Right lung (tissue), 10 donors: ENCODE measurements at places on chromosomes 4 and X. TPM values are rescaled to one million over a fixed set of nuclear protein-coding genes. Genes with fewer than 3 reads are reported as not detected.

MAGEB3 gene
- polyA plus RNA-seq: not detected

GRCh38 chr4:15992167-15992485 lies 29.2 kb upstream of the FGFBP2 start:
- DNase-seq: no peak

LDB2 gene
- polyA plus RNA-seq: 72.5 TPM

DNA sequence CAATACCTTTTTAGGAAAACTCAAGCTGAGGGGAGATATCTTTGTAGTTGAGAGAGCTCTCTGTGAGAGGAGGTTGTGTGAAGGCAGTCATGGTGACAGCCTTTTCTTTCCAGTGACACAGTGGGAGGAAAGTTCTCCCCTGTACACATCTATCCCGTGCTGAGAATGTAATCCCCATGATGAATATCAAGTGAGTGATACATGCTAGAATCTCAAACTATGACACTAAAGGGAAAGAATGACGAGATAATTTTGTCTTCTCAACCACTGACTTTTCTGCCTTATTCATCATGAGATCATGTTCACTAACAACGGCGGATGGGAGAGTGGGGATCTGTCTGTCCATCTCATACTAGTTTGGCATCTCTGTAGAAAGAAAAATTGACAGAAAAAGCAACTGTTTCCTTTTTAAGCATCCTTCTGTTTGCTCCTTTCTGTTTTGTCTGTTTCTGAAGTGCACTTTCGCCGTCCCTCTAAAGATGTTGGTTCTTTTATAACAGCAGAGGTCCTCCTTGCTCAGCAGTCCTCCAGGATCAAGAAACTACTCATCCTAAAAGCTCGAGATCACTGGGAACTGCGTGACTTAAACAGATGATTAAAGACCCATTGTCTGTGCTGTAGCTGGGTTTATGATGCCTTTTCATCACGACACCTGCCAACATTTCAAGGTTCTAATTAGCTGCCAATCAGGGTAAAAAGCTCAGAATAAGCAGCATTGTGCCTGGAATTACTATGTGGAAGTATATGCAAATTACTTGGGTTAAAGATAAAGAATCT lies 137.6 kb downstream of the DCK start:
- no peak for DNase-seq

DNA sequence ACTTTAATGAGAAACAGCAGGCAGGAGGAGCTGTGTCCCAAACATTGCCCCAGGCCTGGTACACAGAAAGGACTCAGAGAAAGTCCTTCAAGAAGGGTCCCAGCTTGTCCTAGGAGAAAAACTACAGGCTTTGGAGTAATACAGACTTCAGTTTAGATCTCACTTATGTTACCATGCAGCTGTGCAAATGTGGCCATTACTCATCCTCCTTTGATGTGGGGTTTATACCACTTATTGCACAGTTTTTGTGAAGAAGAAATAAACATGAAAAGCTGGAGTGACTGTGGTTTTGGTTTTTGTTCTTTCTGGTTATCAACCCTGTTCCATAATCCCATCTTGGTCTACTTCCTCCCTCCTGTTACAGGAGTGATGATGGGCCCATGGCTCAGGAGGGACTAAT lies 8.1 kb upstream of the CYTL1 start:
- DNase-seq: no peak

CENPC gene
- polyA plus RNA-seq: 37.7 TPM

DCAF8L2 gene
- not detected for polyA plus RNA-seq

- DNase-seq: peak; percentile 71
Observed at GRCh38 chr4:80475798-80476197, 140.3 kb downstream of the CFAP299 start.

DNA sequence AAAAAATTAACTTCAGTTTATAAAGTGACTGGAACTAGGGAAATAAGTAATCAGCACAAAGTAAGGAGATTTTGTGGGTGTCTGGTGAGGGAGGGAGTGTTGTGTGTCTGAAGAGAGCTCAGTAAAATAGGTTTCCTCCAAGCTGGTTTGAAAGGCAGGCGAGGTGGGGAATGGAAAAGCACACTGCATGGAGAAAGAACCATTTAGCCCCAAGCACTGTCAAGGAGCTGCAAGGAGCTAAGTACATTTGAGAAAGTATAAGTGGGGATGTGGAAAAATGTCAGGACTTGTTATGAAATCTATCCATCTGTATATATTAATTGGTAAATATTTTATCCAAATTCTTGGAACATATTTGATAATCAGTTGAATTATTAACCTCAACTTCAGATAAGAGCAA lies 956 bp downstream of the C4orf51 start:
- no peak for DNase-seq

NUDT10 gene
- polyA plus RNA-seq: 4.6 TPM

DNA sequence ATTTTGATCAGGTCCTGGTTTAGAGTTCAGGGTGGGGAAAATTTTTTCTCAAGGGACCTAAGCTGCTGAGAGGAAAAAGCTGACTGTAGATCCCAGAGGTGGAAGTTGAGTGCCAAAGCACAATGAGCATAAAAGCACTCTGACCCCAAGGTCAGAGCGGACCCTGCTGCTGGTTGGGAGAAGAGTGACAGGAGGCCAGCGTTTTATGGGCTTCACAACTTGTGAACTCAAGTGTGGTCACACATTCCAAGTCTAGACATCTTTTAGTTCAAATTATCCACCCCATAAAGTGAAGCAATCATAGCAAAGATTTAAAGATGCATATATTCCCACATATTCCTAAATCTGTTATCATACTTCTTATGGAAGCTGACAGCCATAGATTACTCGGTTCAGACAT lies 220.3 kb downstream of the CHIC2 start:
- no peak for DNase-seq

DNA sequence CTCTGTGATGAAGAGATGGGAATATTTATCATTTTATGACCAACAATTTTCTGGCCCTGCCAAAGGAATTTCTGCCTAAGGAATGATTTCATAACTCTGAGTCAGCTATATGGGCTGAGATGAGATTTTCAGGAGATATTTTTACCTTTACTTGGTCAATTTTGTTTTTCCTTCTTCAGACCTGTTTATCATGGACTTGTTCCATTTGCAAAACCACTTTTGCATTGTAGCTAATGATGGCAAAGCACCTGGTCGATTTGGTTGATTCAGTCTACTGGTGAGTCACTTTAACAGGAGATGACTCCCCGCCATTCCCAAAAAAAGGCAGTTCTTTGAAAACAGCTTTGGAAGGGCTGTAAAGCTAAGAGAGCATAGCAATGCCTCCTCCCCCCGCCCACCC lies 53.3 kb downstream of the TEX13A start:
- DNase-seq: no peak

DNA sequence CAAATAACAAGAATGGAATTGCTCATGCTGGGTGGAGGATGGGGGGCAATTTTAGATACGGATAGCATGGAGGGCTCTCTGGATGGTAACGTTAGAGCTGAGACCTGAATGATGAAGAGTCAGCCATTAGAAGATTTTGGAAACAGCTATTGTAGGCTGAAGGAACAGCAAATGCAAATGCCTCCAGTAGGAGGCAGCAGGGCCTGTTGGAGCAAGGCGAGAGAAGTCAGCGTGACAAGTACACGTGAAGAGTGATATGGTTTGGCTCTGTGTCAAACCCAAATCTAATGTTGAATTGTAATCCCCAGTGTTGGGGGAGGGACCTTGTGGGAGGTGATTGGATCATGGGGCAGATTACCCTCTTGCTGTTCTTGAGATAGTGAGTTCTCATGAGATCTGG lies 59.3 kb upstream of the SOD3 start:
- no peak for DNase-seq

DNA sequence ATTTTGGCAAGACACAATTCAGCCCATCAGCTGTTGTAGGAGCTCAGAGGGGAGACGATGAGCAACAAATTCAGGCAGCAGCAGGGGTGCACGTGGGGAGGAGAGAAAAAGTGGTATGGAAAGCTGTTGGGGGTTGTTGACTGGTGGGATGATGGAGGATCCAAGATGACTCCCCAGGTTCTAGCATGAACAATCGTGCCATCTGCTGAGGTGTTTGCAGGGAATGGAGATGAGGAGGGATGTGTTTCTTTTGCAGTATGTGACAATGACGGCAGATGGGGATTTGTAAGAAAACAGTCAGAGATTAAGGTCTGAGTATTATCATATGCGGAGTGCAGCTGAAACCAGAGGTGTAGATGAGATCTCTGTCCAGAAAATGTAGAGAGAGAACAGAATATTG lies 63.3 kb downstream of the SEL1L3 start:
- DNase-seq: no peak

- no peak for DNase-seq
Observed at GRCh38 chr4:6716958-6717655, 1.1 kb downstream of the BLOC1S4 start.

GRCh38 chr4:42953321-42953720 lies 60.8 kb downstream of the GRXCR1 start:
- DNase-seq: no peak

DNA sequence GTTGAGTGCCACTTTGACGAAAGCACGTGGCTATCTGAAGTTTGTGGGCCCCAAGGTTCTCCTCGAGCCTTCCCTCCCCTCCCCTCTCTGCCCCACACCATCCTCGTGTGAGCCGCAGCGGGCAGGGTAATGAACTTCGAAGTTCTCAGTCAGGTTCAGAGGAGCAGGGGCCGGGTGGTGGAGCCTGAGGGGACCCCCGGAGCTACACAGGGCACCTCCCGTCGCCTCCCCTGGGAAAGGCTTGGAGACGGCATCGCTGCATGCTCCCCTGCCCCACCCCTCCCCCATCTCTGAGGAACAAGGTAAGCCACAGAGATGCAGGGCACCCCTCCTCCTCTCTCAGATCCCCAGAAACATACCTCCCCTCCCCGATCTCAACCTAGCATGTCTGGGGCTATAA lies 2.8 kb upstream of the NKX1-1 start:
- DNase-seq: no peak

- no peak for DNase-seq
Observed at GRCh38 chr4:39682138-39682537, 15.8 kb upstream of the UBE2K start.

RAB40A gene
- 4.1 TPM for polyA plus RNA-seq

DNA sequence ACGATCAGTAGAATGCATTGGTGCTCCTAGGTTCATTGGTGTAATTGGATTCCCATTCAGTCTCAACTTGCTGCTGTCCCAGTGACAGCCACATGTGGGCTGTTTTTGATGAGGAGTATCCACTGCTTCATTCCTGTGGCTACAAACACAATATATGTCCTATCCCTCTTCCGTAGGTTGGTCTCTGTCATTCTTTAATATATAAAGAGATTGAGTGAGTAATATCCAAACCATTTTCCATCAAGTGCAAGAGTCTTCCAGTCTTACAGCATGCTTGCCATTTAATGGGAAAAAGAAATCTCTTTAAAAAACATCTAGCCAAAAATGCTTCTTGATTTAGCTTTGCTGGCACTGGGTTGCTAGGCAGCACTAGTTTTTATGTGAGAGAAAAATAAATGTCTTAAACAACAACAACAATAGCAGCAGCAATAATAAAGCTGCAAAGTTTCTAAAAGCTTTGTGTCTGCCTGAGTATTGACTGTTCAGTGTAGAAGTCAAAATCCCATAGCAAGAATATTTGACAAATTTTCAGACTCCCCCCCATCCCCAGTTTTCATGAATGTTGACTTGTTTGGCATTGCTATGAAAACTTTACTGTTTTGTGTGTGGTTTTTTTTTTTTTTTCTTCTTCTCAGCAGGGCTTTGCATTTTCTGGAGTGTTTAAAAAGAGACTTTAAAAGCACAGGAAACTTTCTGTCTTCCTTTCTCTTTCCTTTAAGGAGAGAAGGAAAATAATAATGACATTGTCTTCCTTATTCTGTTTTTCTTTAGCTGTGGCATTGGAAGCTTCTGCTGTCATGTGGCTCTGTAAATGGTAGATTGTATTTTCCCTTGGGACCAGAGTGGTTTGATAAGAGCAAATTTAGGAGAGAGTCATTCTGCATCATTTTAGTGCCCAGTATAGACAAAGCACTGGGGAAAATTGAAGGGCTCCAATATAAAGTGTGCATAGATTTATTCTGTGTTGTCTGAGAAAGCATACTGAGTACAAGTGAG lies 244.3 kb downstream of the ARHGAP10 start:
- DNase-seq: no peak

GRCh38 chrX:154534526-154535322 lies 11.9 kb downstream of the G6PD start:
- DNase-seq: peak; percentile 80

TECRL gene
- polyA plus RNA-seq: 0.12 TPM

ZCCHC12 gene
- polyA plus RNA-seq: 0.31 TPM
